ENCODE measurements at places on chromosomes 3 and 15.

- DNase-seq = no peak
These were observed 208.4 kb downstream of the TIGIT start for GRCh38 chr3:114502204-114502603.

DNA sequence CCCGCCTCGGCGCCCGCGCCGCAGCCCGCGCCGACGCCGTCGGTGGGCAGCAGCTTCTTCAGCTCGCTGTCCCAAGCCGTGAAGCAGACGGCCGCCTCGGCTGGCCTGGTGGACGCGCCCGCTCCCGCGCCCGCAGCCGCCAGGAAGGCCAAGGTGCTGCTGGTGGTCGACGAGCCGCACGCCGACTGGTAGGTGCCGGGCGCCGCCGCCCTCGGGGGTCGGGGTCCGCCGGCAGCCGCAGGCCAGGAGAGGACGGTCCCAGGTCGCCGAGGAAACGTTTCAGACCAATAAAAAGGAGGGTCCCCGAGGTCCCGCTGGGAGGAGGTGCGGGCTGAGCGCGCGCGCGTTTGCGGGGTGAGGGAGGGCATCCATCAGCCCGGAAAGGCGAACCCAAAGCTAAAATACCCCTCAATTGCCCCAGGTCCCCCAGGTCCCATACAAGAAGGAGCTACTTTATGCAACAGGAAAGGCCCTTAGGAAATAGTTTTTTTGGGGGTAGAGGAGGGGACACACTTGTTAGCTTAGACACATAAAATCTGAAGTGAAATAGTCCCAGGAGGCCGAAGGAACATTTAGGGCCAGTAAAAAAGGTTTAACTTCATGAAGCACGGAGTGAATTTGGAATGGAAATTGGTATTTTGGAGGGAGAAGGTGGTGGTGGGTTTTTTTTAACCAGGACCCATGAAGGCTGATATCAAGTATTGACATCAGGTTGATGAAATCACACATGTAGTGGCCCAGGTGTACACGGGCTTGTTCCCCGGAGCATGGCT lies 739 bp downstream of the SYN2 start:
- no peak for DNase-seq

GRCh38 chr3:365268-365667 lies 168.7 kb downstream of the CHL1 start:
- DNase-seq = no peak

GRCh38 chr15:25501828-25502446 lies 63.1 kb upstream of the UBE3A start:
- no peak for DNase-seq

DNA sequence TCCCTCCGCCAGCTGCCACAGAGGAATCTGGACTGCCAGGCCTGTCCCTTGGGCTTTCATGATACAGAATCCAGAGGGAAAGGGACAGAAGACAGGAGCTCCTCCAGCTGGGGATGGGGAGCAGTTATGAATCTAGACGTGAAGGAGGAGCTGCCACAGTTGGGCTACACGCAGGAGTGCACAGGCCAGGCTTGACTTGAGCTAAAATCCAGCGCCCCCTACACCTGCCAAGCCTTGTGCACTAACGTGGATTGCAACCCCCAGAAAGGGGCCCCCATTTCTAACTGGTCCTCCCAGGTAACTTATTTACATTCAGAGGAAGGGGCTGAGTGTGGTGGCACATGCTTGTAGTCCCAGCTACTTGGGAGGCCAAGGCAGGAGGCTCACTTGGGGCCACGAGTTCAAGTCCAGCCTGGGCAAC lies 14.3 kb downstream of the KLHL6 start:
- DNase-seq = no peak

GRCh38 chr3:45367453-45367871 lies 20.9 kb upstream of the LARS2 start:
- DNase-seq = no peak

DNA sequence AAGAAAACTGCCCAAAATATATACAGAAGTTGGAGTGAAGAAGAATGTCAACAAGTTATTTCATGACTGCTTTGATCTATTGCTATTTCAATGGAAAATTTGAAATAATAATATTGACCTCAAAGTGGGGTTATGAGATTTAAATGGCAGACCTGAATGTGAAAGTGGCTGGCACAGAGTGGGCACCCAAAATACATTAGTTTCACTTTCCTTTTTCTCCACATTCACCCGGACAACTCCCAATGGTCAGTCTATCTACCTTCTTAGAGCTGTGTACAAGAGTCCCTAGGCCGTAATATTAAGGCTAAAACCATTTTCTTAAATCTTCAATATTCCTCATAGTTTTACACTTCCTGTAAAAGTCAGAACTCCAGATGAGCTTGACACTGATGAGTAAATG lies 61.6 kb upstream of the ETV5 start:
- DNase-seq = no peak

DNA sequence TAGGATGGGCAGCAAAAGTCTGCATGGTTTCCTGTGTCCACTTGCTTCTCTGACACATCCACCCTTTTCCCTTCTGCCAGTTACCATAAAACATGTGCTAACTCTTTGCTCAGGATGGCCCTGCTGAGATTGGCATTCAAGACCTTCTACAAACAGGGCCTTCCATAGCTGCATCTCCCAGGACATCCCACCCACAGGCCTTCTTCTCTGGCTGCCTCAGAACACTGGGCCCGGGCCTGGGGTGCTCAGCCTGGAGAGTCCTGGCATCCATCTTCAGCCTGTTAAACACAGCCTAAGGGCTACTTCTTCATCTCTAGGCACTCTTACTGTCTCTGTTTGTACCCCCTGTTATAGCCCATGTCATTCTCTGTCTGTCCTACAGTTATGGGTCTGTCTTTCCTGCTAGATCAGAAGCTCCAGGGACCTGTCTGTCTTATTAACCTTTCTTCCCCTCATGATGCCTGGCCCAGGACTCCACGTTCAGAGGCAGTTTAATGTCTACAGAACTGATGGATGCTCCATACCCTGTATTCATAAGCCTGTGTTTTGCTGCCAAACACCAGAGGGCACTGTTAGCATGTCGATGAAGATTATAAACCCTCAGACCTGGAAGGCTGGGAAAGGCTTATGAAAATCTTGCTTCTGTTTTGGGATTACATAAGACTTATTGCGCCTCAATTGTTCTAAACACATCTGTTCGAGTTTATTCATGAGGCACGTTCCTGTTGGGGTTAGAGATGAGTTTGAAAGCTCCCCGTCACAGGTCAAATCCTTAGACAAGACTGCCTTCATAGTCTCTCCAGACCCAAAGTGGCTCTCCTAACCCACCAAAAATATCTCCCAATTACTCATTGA lies 16.5 kb downstream of the SEMA3G start:
- DNase-seq = no peak

- DNase-seq = no peak
These were observed 91.7 kb downstream of the PIK3R4 start for GRCh38 chr3:130654921-130655320.

GRCh38 chr3:32814361-32814760 lies 3.4 kb upstream of the TRIM71 start:
- DNase-seq = no peak

Data from GOT3 (cell line).